GM12864 (cell line): ENCODE measurements at places on chromosomes 3 and 15.

DNA sequence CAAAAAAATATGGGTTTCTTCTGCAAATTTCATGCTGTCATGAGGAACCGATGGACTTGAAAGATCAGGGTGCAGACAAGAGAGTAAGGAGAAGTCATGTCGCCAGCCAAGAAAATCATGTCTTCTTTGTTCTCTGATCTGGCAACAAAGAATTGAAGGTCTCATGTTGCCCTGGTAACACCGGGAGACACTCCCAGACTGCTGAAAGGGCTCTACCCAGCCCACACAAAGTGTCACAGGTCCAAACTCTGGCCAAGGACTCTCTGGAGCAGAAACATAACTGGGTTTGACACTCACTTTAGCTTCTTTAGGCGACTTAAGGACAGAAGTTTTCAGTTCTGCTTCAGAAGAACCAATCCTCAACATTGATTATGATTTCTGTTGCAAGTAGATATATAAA lies 42.9 kb downstream of the SIDT1 start:
- no peak for DNase-seq

GRCh38 chr15:38516626-38517025 lies 48.0 kb downstream of the RASGRP1 start:
- DNase-seq = no peak

- DNase-seq = no peak
Observed at GRCh38 chr3:51471775-51472652, 27.8 kb downstream of the DCAF1 start.

DNA sequence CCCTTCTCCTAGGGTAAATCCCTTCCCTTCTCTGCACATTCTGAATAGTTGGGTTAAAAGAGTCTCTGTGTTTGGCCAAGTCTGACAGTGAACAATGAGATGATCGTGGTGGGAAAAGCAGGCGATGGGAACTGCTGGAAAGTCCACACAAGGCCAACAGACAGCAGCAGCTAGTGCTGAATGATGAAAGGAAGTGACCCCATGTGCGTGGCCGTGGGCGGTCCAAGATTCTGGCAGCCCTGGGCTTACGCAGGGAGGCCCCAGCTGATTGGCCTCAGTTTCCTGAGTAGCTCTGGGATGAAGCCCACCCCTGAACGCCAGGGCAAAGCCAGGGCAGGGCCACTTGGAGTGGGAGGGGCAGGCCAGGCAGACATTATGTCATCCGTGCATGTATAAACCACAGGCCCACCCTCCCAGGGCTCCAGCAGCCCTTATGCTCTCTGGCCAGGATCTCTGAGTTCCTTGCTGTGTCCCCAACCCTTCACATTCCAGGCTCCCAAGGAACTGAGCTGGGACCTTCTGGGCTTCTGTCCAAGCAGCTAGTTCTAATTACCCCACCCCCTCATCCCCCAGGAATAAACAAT lies 57.8 kb downstream of the CDC25A start:
- no peak for DNase-seq

- DNase-seq = no peak
Observed at GRCh38 chr3:67781871-67782270, 127.5 kb upstream of the SUCLG2 start.

- no peak for DNase-seq
Observed at GRCh38 chr15:81419332-81419943, 45.4 kb upstream of the TMC3 start.

DNA sequence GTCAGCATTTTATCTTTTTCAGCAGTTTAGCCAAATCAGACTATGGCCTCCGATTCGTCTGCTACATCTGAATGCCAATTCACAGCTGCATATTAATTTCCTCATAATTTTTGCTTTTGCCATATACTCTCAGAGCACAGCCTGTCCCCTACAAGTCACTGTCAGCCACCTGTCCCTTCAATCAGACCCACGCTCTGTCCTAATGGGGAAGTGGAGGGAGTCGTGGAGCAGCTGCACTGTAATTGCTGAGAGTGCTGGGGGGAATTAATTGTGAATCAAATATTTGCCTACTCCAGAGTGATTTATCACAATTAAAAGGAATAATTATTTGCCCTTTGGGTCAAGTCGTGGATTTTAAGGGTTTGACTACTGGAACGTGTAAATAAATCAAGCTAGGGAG lies 75.5 kb downstream of the EBLN2 start:
- DNase-seq = no peak

- DNase-seq = no peak
Observed at GRCh38 chr3:177085794-177086193, 111.5 kb downstream of the TBL1XR1 start.

DNA sequence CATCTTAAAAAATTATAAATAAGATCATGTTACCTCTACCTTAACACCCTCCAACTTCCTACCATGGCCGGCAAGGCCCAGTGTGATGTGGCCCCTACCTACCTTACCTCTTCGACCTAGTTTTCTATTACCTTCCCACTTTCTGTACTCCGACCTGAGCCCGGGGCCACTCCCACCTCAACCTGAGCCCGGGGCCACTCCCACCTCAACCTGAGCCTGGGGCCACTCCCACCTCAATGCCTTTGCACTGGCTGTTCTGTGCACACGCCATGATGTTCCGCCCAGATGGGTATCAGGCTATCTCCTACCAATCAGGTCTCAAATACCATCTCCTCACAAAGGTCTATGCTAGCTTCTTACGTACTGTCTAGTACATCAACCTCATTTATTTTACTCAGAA lies 66.8 kb upstream of the XXYLT1 start:
- DNase-seq = no peak

- no peak for DNase-seq
Observed at GRCh38 chr3:108133858-108134554, 43.2 kb upstream of the CD47 start.

- no peak for DNase-seq
Observed at GRCh38 chr15:33119273-33119672, 75.2 kb downstream of the FMN1 start.

GRCh38 chr15:84715441-84716035 lies 401 bp downstream of the SEC11A start:
- no peak for DNase-seq

GRCh38 chr3:66692766-66693150 lies 191.9 kb upstream of the LRIG1 start:
- no peak for DNase-seq

DNA sequence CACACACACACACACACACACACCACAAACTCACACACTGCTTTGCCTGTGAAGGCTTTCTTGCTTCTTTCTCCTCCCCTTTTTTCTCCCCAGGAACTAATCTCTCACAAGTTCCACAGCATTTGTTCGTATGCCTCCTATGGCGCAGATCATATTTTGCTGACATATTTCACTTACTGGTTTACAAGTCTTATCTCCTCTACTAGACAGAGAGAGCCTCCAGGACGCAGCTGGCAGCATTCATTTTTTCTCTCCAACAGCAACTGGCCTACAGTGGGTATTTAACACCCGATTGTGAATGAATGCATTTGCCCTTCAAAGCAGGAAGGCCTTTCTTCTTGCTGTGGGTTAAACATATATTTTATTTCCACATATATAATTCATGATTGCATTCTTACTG lies 47.0 kb upstream of the DLG1 start:
- no peak for DNase-seq

DNA sequence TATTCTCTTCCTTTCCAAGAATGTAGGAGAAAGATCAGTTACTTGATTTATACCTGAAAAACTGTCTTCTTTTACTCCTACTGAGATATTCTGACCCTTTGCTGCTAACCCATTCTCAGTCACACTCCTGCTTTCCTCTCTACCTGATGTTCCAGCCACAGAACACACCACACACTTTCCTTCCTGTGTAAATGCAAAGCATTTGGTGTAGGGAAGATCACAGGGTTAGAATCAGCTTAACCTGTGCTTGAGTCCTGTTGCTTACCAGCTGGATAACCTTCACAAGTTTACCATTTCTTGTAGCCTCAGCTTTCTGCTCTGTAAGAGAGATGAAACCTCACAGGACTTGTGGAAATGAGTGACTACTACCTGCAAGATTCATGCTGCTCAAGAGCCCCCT lies 489.8 kb upstream of the GOLIM4 start:
- DNase-seq = no peak

DNA sequence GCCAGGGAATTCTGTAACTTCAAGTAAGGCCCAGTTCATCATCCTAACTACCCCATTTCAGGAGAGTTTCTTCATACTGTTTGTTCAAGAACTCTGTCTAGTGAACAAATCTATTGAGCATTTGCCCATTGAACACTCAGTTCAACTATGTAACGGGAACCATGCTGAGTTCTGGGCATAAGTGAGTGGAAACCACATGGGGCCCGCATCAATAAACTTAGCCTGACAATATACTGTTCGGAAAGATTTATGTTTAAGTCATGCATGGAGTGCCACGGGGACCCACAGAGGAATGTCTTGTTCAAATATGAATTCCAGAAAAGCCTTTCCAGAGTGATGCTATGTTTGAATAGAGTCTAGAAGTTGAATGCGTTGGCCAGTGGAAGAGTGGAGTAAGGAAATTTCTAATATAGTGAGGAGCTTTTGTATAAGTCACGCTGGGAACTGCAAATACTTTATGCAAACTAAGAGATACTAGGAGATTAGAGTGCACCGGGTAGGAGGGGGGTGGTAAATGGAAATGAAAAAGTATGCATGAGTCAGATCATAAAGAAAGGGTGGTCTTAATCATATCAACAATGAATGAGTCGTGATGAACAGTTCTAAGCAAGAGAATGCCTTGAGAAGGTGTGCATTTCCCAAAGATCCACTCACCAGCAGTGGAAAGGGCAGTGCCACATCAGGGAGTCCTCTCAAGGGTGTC lies 279.8 kb downstream of the VPS13C start:
- DNase-seq = no peak

DNA sequence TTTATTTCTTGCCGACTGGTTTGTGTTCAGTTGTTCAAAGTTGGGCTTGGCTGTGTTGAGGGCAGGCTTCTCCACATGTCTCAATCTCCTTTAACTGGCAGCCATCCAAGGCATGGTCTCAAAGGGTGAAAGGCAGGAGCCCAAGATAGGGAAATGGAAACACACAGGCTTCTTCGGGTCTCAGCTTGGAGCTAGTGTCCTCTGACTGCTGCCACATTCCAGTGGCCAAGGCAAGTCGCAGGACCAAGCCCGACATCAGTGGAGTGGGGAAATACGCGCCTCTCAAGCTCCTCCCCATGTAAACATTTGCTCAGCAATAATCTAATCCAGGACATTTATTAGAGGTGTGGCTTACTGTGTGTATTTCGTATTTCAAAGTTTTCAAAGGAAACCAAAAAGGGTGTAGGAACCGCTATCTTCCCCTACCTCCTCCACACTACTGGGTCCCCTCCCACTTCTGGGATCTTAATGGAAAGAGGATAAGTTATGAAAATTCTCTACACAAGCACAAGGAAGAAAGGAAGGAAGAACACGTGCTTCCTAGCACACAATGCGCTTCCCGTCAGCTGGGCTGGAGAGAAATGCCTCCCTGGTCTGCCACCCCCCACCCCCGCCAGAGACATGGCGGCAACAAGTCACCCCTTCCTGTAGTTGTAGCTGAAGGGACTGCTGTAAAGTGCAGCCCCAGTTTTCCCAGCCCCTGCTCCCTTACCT lies 181.7 kb downstream of the FAM43A start:
- no peak for DNase-seq

DNA sequence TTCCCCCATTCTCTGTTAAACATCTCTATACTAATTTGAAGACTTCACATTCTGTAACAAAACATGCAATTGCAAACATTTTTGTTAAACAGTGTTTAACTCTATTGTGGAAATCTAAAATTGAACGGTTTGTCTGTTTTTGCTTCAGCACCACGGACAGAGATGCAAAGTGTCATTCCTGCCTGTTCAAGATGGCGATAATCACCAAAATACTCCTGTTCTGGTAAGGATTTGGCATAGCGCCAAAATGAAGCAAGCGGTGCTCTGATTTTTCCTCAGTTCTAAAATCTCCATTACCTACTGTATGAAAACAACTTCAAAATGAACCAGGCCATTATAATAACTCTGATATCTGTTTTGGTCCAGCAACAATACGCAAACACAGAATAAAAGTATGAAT lies 129.7 kb upstream of the TUSC7 start:
- DNase-seq = no peak

GRCh38 chr3:30658328-30659052 lies 52.1 kb downstream of the TGFBR2 start:
- DNase-seq = no peak

DNA sequence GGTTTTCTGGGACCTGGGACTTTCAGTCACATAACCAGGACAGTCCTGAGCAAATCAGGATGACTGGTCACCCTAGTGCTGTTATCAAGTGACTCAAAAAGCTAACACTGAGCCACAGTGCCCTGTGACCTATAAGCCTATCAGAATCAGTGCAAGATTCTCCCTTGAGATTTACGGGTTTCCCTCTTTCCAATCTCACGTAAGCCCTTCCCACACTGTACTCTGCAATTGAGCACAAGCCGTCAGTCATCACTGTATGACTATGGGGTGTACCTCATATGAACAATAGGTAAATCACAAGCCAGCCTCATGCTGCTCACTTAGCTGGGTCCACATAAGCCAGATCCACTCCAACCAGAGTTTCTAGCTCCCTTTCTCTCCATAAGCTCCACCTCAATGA lies 21.0 kb upstream of the CLDN18 start:
- DNase-seq = peak; percentile 78

GRCh38 chr3:157232141-157232540 lies 72.2 kb upstream of the CCNL1 start:
- DNase-seq = no peak

GRCh38 chr15:47265686-47266085 lies 451.6 kb upstream of the SEMA6D start:
- DNase-seq = no peak

DNA sequence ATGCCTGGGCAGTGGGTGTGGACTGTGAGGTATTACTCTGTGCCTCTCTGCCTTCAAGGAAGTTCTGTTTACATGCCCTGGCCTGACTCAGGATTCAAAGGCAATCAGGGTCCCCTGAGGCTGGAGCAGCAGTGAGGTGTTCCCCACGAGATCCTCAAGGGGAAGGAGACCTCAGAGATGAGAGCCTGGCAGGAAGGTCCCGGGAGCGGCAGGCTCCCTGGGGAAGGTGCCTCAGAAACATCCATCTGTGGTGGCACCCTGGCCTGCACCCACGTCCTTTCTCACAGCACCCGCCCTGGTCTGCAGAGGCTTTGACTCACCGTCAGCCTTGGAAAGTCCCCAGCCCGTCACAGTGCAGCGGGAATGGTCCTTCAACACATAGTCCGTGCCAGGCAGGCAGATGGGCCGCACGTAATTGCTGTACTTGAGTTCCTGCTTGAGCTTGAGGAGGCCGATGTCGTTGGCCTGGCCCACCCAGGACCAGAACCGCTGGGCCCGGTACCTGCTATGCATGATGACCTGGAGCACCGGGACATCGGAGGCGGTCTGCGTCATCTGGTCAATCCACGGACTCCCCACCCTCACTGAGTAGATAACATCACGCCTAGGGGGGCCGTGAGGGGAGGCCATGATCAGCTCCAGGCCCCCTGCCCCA lies 3.6 kb downstream of the PRSS50 start:
- peak; percentile 40 for DNase-seq

DNA sequence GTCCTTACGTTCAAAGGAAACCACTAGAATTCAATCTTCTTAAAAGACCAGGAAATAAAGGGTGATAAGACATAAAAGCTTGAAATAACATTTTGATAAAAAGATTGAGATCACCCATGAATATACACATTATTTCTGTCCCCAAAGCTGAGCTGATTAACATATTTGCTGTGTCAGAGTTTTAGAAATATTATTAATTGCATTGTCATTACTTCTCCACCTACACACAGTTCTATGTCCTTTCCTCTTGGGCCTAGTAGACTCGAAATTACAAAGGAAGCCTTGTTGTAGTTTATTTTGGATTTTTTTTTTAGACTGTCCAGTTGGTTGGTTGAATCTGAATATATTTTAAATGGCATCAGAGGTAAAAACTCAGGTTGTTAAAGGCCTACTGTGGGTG lies 81.0 kb upstream of the NR2E3 start:
- no peak for DNase-seq
